ENCODE measurements at places on chromosomes 3 and 15. TPM values are rescaled to one million over a fixed set of nuclear protein-coding genes. Genes with fewer than 3 reads are reported as not detected.
A peak's percentile ranks its signal among the peaks of the same experiment; 100 is the strongest.

- DNase-seq = no peak
Observed at GRCh38 chr3:146227486-146227885, 23.4 kb downstream of the PLSCR4 start.

DNA sequence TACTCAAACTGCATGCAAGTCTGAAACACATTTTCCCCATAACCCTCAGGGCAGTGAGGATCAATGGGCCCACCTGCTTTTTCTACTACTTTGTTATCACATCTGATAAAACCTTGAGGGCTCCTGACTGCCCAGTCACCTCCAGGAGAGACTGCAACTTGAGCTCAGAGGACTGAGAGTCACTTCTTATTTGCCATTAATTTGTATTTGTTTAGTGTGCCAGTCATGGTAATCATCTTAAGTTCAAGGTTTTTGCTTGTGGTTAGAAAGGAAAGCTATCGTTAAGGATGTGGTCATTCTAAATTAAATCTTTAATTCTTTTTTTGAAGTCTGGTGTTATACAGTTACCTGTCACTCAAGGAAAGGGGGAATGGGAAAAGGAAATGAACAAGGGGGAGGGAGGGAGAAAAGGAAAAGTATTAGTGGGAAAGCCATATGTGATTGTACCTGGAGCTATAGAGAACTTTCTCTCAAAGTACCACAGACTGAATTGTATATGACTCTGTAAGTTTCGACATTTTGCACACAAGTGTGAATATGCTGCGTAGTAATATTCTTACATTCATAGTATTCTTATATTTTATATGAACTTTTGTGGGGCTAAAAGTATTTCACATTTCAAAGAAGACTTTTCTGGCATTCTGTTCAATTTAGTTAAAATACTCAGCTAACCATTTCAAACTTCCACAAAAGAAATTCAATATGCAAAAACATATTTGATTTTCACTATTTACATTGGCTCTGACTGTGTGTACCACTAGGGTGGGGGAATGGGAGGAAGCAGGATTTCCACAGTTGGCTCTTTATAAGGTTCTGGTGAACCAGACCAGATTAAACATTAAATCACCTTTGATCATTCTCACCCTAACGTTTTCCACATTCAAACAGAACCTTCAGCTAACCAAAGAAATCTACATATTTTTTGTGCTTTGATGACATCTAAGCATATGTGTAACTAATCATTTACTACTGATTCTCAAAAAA, 166.5 kb upstream of the ATP11B start:
- no peak for DNase-seq

DNA sequence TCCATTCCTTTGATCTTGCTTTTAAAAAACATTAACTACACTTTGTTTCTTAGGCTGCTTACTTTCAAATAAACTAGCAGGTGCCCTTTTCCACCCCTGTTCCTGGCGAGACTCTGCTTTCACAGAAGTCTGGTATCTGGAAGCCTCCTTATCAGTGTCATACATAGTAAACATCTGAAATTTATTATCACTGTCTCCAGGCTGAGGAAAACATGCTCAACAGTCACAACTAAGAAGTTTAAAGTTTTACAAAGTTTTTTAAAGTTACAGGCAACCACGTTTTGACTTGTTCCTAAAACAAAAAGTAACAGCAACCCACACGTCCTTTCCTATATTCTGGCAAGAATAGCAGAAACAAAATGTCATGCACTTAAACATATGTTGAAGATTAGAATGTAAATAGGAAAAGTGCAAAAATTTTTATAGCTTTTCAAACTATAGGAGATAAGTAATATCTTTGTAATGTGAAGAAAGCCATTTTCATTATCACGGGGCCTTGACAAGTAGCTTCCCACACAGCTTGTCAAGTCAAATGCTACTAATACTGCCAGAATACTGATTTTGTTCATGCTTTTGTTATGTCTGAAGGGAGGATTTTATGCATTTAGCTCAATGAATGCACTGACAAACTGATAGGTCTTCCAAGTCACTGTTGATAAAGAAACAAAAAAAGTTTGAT, 275.2 kb upstream of the KCNMB2 start:
- no peak for DNase-seq

DNA sequence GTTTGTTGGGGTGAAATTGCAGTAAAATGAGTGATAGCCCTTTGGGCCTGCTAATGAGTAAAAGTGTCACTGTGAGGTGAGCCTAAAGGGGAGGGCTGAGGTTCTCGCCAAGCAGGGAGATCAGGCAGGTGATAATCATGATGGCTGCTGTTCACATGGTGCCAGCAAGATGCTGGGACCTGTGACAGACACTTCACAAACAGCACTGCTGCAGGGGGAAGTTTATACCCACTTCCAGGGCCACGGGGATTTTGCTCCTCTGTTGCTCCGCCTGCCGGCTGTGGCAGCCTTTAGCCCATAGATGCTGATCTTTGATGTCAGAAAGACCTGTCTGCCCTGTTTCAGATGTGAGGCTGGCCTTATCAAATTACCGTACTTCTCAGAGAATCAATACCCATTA, 96.7 kb downstream of the SV2B start:
- no peak for DNase-seq

- DNase-seq = no peak
Observed at GRCh38 chr15:92914103-92914499, 14.0 kb downstream of the CHD2 start.

DNA sequence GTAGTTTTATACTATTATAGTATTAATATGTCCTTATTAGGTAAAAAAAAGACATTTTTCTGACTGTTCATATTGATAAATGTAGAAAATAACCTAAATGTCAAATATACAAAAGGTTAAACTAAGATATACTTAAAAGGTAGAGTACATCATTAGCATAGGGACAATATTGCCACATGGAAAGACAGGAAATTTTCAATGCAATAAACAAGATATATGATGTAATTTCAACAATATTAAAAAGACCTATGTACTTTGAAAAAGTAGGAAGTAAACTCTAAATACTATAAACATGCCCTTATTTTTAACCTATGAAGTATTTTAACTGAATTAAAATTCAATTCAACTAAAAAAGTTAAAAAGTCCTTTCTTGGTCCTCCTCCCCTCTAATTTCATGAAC, 1.9 kb downstream of the SPG11 start:
- no peak for DNase-seq

DNA sequence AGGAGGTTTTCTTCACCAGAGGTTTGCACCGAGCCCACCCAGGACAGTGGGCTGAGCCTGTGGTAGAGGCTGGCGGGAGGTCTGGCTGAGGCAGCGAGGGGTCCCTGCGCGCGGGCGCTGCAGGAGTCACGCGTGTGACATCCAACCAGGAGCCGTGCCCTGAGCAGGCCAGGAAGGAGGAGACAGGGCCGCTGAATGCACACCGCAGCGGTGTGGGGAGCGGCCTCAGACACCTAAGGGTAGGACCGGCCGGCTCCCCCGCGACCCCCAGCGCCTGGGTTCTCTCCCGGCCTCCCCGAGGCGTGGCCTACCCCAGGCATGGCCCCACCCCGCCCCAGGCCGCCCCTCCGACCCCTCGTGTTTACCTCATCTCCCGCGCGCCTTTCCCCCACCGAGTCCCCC, 412 bp downstream of the SLC41A3 start:
- peak; percentile 82 for DNase-seq

DNA sequence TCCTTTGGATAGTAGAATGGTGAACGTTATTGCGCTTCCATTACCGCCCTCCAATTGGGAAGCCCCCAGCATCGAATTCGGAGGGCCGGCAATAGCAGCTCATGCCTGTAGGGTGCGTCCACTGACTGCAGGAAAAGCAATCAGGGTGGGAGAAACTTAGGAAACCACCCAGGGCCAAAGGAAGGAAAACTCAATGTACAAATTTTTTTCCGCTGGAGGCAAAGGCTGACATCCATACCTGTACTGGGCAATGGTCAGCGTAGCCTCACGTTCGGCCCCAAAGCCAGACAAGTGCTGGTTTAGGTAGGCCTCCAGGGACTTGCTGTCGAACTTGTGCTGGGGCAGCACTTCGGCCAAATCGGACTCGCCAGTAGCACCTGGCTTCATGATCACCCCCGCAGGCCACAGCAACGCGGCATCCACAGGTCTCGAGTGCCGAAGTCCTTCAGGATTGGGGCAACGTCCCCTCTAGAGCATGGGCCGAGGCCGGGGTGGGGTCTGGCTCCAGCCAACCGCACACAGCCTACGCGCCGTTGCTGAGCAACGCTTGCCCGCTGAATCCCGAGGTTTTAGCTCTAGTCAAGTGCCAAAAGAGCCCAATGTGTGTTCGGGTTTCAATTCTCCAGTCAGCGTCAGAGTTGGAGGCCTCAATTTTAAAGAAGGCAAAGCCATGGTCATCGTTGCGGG, at the start of gene ACAD11:
Gene ACAD11, minus strand, starts transcription at position 445 of the 687 bp plus-strand sequence. Its CDS starts 58 bp downstream, at position 387.
- peak; percentile 85 for DNase-seq

DNA sequence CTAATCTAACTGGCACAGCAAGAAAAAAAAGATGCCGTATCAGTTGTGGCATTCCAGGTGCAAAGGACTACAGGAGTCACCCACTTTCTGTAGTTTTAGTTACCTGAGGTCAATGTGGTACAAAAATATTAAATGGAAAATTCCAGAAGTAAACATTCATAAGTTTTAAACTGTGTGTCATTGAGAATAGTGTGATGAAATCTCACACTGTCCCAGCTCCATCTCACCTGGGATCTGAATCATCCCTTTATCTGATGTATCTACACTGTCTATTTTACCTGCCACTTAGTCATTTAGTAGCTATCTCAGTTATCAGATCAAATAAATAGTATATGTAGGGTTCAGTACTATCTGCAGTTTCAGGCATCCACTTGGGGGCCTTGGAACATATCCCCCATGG, 26.7 kb downstream of the GBE1 start:
- no peak for DNase-seq

GRCh38 chr3:51969841-51970240, 2.6 kb upstream of the PCBP4 start:
- peak; percentile 53 for DNase-seq

DCLK3 gene
- total RNA-seq = 0.41 TPM

GRCh38 chr3:45442679-45443253, 54.4 kb downstream of the LARS2 start:
- DNase-seq = no peak

CCDC39 gene
- total RNA-seq = not detected

GRCh38 chr15:31358957-31359701, 32.5 kb downstream of the KLF13 start:
- peak; percentile 34 for DNase-seq

- DNase-seq = no peak
Observed at GRCh38 chr15:45377609-45378148, 665 bp downstream of the GATM start.

GRCh38 chr3:72001758-72002157, 216.8 kb upstream of the PROK2 start:
- DNase-seq = no peak

- DNase-seq = no peak
Observed at GRCh38 chr15:77173487-77173886, 102.6 kb upstream of the TSPAN3 start.

DNA sequence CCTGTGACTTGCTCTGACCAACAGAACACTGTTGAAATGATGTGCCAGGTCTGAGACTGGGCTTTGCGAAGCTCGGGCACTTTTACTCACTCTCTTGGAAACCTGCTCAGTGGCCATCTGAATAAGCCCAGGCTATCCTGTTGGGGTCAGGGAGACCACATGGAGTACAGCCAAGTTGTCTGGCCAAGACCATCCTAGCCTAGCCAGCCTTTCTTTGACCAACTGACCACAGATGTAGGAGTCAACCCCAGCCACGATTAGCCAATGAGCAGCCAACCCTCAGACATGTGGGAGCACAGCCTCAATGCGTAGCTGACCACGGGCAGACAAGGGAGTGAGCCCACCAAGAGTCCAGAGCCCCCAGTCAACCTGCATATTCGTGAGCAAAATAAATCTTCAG, 26.1 kb downstream of the CCR9 start:
- DNase-seq = no peak

GRCh38 chr15:70038730-70039392, 58.9 kb downstream of the TLE3 start:
- no peak for DNase-seq

EPB42 gene
- total RNA-seq = 0.57 TPM

- DNase-seq = no peak
Observed at GRCh38 chr15:48560321-48561051, 85.0 kb downstream of the FBN1 start.

AGBL1 gene
- not detected for total RNA-seq

DNA sequence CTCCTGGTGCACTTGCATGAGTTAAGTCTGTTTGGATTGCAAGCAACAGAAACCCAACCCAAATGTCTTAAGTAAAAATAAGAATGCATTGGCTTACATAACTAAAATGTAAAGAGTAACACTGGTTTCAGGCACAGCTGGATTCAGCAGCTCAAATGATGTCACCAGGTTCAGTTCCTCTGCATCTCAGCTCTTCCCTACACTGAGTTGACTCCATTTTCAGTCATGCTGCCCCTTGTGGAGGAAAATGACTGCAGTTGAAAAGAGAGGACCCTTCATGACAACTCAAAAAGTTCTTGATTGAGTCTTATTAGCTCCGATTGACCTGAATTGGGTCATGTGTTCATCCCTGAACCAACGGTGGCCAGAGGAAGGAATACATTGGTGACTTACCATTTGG, 138.5 kb upstream of the ABI3BP start:
- DNase-seq = no peak

GRCh38 chr3:61357902-61358301, 106.7 kb upstream of the FHIT start:
- no peak for DNase-seq

GLDN gene
- 8.4 TPM for total RNA-seq

Data from Right ventricle myocardium inferior (tissue), 1 donor.